Placental pericyte (primary cell): ENCODE measurements at places on chromosomes 1 and 21. TPM values are rescaled to one million over a fixed set of nuclear protein-coding genes. Genes with fewer than 3 reads are reported as not detected.

The COL6A2 gene
- total RNA-seq = 1,586 and 1,646 TPM in 2 replicates

The CD164L2 gene
- total RNA-seq = not detected in 2 replicates

The RIIAD1 gene
- not detected in 2 replicates for total RNA-seq

The TMEM61 gene
- total RNA-seq = not detected in 2 replicates

The MEX3A gene
- 0.22 and 2.3 TPM in 2 replicates for total RNA-seq
